Kidney epithelial cell (primary cell): ENCODE measurements at places on chromosomes 7 and 10.

- DNase-seq, result no peak
Observed at GRCh38 chr10:63515002-63515763, 6.0 kb upstream of the REEP3 start.

DNA sequence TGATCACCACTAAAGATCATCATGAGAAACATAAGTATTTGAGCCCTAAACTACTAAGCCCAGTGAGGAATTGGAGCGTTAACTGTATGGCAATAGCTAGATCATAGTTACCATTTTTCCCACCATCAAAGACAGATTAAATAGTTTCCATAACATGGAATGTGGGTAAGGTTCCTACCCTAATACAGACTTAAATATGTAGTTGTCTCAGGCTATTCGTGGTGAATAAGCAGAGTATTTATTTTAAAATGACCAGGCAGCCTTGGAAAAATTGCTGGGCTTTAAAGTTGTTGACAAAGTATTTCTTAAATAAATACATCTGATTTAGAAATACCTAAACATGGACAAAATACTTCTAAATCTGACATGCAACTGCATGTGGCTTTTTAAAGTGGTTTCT lies 106.8 kb downstream of the NT5C2 start:
- no peak for DNase-seq

GRCh38 chr7:81244224-81244623 lies 325.4 kb upstream of the SEMA3C start:
- no peak for DNase-seq

GRCh38 chr7:116708248-116708647 lies 36.3 kb downstream of the MET start:
- no peak for DNase-seq

GRCh38 chr7:128783143-128783861 lies 7.7 kb upstream of the OPN1SW start:
- DNase-seq, result no peak

GRCh38 chr7:105707381-105707780 lies 126.1 kb upstream of the EFCAB10 start:
- no peak for DNase-seq

GRCh38 chr7:104529567-104529966 lies 201.2 kb downstream of the LHFPL3 start:
- no peak for DNase-seq

DNA sequence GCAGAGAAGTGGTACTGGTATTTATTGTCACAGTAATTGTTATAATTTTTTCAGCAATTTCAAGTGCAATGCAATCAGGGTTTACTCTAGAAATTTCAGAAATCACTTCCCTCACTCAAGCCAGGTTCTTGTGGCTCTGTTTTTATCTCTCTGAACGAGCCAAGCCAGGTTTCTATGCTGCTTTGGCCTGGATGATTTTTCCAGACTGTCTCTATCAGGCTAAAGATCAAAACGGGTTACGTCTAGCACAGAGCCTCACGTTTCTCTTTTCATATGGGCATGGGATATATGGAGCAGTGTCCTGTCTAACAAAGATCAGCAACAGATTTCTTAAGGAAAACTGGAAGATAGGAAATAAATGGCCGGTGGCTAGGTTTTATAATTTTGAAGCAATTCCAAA lies 1105.3 kb downstream of the NRG3 start:
- no peak for DNase-seq
